ENCODE measurements at places on chromosomes 5 and 9.

- peak; percentile 31 for DNase-seq
Measured at GRCh38 chr9:32703635-32704034, 68.2 kb upstream of the TAF1L start.

- DNase-seq: no peak
Measured at GRCh38 chr5:126641387-126641786, 40.6 kb downstream of the PHAX start.

DNA sequence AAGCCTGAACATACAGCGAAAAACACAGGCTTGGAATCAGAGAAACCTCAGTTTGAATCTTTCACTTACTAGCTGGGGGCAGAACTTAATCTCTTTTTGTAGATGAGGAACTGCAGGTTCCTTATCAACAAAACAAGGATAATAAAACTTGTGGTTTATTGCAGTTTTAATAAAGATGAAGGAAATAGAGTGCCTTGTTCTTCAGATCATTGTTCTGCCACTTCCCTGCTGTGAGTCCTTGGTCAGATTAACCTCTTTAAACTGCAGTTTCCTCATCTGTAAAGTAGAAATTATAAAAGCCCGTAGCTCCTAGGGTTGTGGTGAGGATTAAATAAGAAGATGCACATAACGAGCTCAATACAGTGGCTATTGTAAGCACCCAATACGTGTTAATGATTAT lies 57.4 kb downstream of the FEM1C start:
- no peak for DNase-seq

DNA sequence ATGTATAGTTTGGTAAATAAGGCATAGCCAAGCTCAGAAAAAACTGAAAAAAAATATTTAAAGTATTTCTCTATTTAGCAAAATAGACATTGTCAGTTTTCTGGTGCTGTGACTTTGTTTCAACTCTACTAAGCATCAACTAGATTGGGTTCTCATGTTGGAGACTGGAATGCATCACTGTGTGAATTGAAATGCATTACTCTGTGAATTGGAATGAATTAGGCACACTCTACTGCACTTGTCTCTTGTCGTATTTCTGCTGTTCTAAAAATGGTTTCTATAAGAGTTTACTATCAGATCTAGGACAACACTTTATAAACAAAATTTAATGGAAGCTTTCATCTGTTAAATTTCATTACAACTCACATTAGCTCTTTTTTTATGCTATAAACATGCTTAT lies 1772.2 kb downstream of the MAT2B start:
- DNase-seq: no peak

DNA sequence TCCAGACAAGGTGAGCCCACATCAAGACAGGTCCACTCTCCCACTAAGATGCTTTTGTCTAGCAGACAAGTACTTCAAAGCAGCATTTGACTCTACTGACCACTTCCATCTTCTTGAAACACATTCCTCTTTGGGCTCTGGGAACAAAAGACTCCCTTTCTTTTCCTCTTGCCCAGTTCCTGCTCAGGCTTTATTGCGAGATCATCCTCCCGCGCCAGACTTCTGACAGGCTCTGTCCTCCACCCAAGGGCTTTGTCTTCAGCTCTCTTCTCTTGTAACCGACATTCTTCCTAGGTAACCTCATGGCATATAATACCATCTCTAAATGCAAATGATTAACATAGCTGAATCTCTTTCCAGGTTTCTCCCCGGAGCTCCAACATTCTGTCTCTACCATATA lies 85.8 kb downstream of the NUDT12 start:
- no peak for DNase-seq

DNA sequence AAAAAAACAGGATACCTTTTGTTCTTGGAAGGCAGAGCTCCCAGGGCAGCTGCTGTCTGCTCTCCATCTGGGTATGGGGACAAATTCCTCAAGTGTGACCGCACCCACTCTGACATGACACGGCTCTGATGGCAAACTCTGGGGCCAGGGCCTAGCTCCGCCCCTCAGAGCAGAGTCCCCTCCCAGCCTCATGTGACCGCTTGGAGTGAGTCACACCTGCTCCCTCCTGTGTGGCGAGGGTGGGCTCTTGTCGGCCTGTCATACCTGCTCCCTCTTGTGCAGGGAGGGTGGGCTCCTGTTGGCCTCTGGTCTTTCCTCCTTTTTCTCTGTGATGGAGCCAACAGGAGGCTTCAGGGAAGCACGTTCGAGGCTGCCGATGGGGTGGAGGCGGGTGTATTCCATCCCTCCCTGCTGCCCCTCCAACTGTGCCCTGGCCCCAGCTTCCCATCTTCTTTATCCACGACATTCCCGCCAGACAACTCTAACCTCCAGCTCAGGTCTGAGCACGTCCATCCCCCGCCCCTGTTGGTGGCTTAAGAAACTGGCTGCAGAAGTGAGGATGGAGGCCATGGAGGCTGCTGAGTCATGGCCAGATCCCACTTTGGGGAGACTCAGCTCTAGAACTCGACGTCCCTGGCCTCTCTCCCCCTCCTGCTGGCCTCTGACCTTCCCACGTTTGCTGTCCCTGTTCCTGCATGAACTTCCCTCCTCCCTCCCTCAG lies 65.3 kb downstream of the OLFM1 start:
- peak; percentile 77 for DNase-seq

DNA sequence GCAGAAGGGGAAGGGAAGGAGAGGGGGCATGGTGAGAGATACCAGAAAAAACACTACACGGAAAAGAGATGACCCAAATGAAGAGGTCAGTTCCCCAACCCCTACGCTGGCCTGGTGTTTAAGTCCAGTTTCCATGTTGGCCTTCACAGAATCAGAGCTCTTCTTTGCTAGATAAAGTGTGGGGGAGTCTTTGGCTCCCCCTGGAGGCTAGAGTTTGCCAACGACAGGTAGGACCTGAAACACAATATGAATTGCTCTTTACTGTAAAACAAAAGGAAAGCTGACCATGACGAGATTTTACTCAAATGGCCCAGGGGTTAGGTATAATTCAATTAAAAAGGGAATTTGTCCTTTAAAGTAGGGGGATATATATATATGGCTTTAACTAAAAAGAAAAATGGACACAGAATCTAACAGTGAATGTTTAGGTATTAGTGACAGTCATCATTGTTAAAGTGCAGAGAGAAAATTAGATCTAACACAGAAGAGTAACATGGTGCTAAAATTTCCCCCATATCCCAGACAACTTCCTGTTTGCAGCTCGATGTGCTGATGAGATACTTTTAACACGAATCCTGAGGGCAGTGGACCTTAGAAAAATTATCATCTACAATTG lies 92.0 kb downstream of the SV2C start:
- DNase-seq: peak; percentile 77

GRCh38 chr5:132807163-132807838 lies 5.8 kb upstream of the SOWAHA start:
- peak; percentile 66 for DNase-seq
